CD4-positive, alpha-beta T cell treated with Interleukin-10 for 1 hour (primary cell): ENCODE measurements at places on chromosomes 12 and 14.

DNA sequence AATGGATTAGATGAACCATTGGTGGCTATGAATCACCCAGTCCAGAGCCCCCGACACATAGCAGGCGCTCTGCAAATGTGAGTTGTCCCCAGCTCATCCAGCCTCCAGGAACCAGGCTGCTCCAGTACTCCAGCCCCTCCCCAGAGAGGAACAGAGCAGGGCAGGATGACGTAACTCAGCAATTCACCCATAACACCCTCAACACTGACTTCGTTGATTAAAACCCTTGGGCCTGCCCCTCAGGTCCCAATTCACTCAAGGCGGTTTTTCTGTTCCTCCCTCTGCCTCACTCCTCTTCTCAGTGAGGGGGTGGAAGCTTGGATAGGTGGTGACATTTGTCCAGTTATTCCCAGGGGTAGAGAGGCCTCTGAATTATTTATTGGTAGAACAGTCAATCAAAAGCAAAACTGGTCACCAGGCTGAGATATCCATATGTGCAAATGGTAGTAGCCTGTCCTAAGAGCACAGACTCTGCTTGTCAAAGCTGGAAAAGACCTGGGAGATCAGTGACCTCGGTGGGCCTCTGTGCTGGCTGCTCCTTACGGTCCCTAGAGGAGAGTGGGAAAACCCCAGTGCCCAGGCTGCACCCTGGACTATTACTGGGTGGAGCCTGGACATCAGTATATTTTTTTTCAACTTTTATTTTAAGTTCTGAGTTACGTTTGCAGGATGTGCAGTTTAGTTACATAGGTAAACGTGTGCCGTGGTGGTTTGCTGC lies 97.0 kb downstream of the CMKLR1 start:
- DNase-seq = no peak

DNA sequence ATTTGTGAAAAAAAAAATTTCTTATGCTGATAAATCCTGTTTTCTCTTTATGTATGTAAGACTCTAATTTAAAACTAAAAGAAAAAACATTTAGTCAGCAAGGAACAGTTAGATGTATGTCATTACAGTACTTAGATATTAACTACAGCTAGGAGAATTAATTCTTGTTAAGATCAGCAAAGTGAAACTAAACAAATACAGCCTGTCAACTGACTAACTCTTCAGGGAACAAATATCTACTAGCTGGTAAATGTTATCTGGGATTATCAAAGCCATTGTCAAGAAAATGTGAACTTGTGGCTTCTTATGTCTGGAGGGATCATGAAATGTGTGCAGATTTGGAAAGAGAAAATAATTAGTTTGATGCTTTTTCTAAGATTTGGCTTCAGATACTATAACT lies 27.5 kb downstream of the MGAT4C start:
- DNase-seq = no peak

DNA sequence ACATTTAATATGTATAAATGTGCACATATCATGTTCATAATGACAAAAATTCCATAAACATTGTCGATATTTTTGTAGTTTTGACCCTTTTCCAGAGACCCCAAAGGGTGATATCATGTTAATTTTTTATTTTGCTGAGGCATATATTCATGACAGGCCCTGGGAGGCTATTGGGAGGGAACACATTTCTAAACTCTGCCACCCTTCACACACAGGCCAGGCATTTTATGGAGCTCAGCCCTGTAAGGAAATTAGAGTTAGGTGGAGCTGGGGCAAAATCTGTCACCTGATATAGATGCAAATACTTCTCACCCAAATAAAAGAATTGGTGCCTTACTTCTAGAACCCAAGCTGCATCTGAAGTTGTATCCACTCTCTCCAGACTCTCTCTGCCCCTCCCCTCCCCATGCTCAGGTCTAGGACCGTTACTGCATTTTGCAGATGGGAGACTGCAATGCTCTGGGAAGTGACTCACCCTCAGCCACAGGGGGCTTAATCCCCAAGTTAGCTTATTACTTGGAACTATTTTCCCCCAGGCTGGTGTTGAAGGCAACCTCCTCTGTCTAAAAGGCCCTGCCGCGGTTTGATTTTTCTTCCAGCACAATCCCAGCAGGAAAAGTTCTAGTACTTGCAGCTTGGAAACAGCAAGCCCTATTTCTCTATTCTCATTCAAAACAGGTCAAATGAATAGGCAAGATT lies 238.9 kb downstream of the EMP1 start:
- no peak for DNase-seq

DNA sequence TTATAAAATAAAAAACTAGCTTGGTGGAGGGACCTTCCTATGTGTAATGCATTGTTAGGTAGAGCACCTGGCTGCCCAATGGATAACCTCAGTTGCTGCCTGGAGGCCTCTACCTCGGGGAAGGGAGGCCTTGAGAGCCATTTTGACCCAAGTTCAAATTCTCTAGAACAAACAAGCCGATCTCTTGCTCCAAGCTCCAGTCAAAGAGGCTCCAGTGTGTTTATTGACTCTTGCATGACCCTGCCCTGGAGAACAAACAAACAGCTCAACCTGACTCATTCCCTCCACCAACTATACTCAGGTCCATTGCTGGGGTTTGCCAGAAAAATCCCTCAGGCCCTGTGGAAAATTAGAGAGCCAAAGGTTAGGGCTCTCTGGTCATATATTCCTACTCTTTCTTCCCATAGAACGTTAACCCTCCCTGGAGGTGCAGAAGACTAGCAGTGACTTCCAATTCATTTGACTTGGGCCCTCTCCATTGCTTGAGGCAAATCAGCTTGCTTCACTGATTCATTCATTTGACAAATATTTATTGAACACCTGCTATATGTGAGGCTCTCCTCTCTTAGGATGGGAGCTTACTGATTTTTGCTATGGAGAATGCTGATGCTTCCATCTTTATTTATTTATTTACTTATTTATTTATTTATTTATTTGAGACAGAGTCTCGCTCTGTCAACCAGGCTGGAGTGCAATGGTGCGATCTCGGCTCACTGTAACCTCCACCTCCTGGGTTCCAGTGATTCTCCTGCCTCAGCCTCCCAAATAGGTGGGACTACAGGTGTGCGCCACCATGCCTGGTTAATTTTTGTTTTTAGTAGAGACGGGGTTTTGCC lies 73.7 kb upstream of the CISTR start:
- DNase-seq = no peak

DNA sequence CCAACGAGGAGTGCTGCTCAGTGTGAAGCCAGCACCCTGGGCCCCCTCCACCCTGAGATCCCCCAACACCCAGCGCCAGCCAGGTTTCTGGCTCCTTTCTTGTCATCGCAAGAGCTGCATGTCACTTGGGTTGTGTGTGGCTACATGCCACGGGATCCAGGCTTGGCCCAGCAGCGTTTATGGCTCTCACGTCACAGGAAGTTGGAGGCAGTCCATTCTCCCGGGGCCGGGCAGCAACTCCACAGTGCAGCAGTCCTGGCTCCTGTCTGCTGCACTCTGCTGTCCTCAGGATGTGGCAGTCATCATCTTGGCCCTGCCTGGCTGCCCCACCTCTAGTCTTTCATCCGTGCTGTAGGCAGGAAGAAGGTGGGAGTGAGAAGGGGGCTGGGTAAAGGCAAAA lies 78.3 kb downstream of the AACS start:
- no peak for DNase-seq

- DNase-seq = no peak
These were observed 203.6 kb downstream of the NUAK1 start for GRCh38 chr12:105935106-105935505.

DNA sequence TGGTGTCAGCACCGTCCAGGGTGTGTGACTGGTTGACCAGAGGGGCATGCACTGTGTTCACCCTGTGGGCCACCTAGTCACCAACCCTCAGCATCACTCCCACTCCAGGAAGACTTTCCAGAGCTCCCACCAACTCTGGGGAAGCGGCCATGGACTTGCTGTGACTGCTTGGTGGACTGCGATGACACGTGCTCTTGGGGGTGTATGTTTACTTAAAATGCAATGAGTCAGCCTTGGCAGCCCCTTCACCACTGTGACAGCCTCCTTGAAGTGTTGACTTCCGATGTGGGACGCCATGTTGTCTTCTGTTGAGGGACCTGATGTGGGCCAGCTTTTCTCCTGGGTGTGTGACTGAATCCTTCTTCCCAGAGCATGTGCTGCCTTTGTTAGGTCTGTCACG lies 151.1 kb upstream of the RTL1 start:
- DNase-seq = no peak

DNA sequence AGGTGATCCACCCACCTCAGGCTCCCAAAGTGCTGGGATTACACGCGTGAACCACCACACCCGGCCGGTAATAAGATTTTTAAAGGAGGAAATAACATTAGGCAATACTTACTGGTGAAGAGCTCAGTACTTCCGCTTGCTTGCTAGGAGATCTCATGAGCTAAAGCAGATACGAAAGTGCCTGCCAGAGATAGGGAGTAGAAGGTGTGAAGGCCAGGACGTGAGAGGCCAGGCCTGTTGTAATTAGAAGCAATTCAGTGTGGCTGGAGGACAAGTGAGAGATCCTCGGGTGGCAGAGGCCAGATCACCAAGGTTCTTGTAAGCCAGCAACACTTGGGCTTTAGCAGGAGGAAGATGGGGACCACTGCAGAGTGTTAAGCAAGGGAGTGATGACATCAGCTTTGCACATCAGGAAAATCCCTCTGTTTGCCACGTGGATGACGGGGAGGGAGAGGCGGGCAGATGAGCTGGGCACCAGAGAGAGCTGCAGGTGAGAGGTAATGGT lies 7.6 kb downstream of the TECPR2 start:
- DNase-seq = no peak

GRCh38 chr12:104569346-104570173 lies 112.8 kb downstream of the CHST11 start:
- DNase-seq = peak; percentile 65

- DNase-seq = no peak
These were observed 1.3 kb downstream of the FGD6 start for GRCh38 chr12:95215949-95216348.

DNA sequence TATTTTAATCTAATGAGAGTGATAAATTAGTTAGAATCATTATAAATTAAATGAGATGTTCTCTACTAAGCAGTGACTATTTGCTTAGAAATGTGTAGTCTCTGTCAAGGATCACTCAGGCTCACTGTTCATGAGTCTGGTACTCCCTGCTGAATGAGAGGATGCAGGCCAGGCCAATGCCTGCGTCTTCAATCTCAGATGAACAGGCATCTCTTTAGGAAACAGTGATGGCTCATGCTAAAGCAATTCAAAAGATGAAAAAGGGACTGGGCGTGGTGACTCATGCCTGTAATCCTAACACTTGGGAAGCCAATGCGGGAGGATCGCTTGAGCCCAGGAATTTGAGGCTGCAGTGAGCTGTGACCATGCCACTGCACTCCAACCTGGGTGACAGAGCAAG lies 106.8 kb downstream of the ZFC3H1 start:
- DNase-seq = no peak

- DNase-seq = no peak
These were observed 67.2 kb downstream of the PTPRR start for GRCh38 chr12:70853326-70853725.

- no peak for DNase-seq
These were observed 16.5 kb downstream of the ITPK1 start for GRCh38 chr14:93099196-93099595.

DNA sequence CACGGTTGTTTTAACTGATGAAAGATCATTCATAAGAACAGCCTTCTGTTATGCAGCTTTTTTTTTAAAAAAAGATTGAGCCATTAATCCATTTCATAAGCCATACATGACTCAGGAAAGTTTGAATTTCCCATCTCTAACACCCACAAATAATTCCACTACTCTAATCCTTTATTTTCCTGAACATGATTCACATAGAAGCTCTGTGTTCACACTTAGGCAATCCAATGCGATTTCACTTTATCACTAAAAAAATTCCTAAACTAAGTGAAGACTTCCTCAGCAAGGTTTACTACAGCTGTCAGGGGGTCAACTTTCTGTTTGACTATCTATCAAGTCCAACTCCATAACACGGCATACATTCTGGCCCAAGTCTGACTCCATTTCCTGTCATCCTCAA lies 25.9 kb downstream of the PKP2 start:
- DNase-seq = no peak

GRCh38 chr14:22547313-22547947 lies 41.6 kb downstream of the DAD1 start:
- DNase-seq = no peak

DNA sequence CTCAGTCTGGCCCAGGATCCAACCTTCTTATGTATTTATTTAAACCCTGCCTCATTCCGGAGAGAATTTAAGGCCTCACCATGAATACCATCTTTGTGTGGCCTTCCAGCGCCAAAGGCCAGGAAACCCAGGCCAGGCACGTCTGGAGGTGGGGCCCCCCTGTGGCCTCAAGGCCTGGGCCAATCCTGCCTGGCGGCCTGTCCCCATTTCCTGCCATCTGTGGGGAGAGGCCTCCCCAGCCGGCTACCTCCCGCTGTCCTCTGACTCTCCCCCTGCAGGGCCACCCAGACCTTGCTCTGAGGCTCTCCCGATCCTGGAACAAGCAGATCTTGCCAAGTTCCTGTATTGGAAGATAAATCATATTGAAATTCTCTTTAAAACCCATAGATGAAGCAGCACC lies 37.4 kb upstream of the MEG3 start:
- DNase-seq = no peak

DNA sequence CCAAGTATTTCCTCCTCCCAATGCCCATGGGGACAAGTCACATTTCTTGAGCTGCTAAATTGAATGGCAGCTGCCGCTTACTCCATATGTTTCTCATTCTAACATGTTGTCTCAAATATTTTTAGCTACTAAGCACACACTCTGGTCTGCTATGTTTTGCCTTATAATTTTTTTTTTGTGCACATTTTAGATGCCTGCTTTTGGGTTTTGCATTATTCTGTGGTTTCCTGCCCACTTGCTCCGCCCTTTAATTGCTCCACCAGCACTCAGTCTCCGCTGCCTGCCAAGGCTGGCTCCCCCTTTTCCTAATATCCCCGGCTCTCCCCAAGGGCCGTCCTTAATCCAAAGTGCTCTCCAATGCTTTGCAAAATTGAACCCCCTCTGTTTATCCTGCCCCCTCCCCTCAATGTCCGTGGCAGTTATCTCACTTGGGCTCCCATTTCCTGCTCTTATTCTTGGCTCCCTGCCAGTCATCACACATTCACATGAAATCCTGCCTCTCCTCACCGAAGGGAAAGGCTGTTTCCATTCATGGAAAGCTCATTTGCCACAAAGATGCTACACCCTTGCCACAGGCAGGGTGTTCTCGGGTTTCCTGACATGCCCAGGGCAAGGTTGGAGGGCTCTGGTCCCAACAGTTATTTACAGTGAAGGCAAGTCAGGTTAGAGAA lies 79.4 kb downstream of the C12orf75 start:
- no peak for DNase-seq

DNA sequence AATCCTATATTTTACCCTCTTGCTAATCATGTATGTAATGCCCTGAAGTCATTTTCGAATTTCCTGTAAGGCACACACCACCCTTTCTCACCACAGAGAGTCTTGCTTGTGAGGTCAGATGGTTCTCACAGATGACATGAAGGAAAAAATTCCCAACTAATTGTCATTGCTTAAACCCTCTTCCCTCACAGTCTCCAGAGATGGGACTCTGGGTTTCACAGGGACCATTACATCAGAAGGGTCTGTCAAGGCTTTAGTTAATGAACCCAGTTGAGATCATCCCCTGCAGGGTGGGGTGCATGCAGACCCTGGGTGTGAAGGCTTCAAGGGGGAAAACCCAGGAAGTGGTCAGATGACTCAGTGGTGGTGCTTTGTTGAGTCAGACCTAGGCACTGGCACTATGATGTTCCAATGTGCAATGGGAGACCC lies 229.6 kb downstream of the BCAT1 start:
- peak; percentile 35 for DNase-seq

GRCh38 chr14:99245564-99246511 lies 26.2 kb downstream of the BCL11B start:
- DNase-seq = no peak
